ENCODE measurements at places on chromosomes 12 and 14. TPM values are rescaled to one million over a fixed set of nuclear protein-coding genes. Genes with fewer than 3 reads are reported as not detected.

NINJ2 gene
- total RNA-seq = 2.7 TPM

DBX2 gene
- total RNA-seq = not detected

SMCO2 gene
- 0.88 TPM for total RNA-seq

OAS2 gene
- 80.4 TPM for total RNA-seq

GALNT8 gene
- 0.35 TPM for total RNA-seq

TSPAN8 gene
- total RNA-seq = not detected

B4GALNT1 gene
- 2.9 TPM for total RNA-seq

OR6C2 gene
- total RNA-seq = not detected

TMPRSS12 gene
- total RNA-seq = not detected

L3HYPDH gene
- 74.9 TPM for total RNA-seq

GLT1D1 gene
- total RNA-seq = not detected

GPR132 gene
- 0.82 TPM for total RNA-seq

BMP4 gene
- 50.6 TPM for total RNA-seq

SDR39U1 gene
- total RNA-seq = 25.4 TPM

SLC22A17 gene
- total RNA-seq = 7.3 TPM

METTL1 gene
- 11.3 TPM for total RNA-seq

KRT2 gene
- not detected for total RNA-seq

HVCN1 gene
- 0.58 TPM for total RNA-seq

MYO1H gene
- total RNA-seq = not detected

CINP gene
- total RNA-seq = 51.6 TPM

SENP1 gene
- 12.9 TPM for total RNA-seq

LRRC10 gene
- not detected for total RNA-seq

KLRD1 gene
- total RNA-seq = 0.05 TPM

KCNA1 gene
- total RNA-seq = not detected

VRTN gene
- not detected for total RNA-seq

RNASE3 gene
- not detected for total RNA-seq

GALNT9 gene
- not detected for total RNA-seq

TC2N gene
- 0.29 TPM for total RNA-seq

SYCP3 gene
- not detected for total RNA-seq

KRT71 gene
- total RNA-seq = not detected

All from glomerular endothelial cell (primary cell).